ENCODE measurements at places on chromosomes 12 and 14. TPM values are rescaled to one million over a fixed set of nuclear protein-coding genes. Genes with fewer than 3 reads are reported as not detected.
A peak's percentile ranks its signal among the peaks of the same experiment; 100 is the strongest.

Gene NTF3
- total RNA-seq = 16.7 TPM

Gene C3AR1
- not detected for total RNA-seq

DNA sequence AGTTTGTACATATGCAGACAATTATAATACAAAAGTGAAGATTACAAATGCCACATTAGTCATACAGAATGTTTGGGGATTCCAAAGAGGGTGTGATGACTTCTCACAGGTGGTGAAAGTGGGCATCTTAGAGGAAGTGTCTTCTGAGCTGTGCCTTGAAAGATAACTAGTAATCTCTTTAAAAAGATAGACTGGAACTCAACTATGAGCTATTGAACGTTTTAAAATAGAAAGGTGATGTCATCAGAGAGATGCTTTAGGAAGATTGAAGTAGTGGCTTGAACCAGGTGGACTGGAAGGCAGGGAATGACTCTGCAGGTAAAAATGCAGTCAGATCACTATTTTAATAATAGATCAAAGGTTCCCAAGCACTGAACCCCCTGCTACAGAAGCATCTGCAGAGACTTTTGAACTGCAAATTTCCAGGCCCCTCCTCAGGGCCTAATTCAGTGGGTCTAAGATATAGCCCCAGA is 50.3 kb downstream of the SYT1 start:
- peak overlapping the region; percentile 47 for H3K27ac ChIP-seq
- peaks cover 8% of the 10 kb centered on the region for H3K4me1 ChIP-seq
- H3K36me3 ChIP-seq = no peaks in the 10 kb centered on the region
- DNase-seq = no peak

DNA sequence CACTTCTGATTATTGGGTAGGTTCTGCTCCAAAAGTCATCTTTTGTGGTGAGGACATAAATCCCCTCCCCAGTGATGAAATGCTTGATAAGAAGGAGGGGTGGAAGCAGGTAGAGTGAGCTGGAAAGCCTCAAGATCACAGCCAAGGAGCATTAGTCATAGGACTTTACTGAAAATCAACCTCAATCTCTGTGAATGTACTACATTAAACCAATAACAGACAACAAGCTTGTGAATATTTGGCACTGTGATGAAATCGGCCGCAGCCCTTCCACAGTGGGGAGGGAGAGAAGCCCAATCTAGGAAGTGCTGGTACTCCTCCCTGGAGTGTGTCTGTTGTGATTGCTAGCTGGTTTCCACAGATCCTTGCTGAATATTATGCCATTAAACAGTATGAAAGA is 41.2 kb upstream of the PTCSC3 start:
- peaks cover 9% of the 10 kb centered on the region for H3K4me1 ChIP-seq
- no peak overlapping the region for H3K27ac ChIP-seq
- H3K36me3 ChIP-seq = no peaks in the 10 kb centered on the region

GRCh38 chr14:30725763-30726162 is 103.6 kb downstream of the SCFD1 start:
- no peak overlapping the region for H3K4me3 ChIP-seq
- H3K27me3 ChIP-seq = no peaks in the 10 kb centered on the region
- H3K4me1 ChIP-seq = no peaks in the 10 kb centered on the region
- H3K27ac ChIP-seq = no peak overlapping the region
- no peak for DNase-seq
- peaks cover 59% of the 10 kb centered on the region for H3K36me3 ChIP-seq

Data from type B pancreatic cell (in vitro differentiated cells).